GF-D8 (cell line): ENCODE measurements at places on chromosomes 13 and 19.

DNA sequence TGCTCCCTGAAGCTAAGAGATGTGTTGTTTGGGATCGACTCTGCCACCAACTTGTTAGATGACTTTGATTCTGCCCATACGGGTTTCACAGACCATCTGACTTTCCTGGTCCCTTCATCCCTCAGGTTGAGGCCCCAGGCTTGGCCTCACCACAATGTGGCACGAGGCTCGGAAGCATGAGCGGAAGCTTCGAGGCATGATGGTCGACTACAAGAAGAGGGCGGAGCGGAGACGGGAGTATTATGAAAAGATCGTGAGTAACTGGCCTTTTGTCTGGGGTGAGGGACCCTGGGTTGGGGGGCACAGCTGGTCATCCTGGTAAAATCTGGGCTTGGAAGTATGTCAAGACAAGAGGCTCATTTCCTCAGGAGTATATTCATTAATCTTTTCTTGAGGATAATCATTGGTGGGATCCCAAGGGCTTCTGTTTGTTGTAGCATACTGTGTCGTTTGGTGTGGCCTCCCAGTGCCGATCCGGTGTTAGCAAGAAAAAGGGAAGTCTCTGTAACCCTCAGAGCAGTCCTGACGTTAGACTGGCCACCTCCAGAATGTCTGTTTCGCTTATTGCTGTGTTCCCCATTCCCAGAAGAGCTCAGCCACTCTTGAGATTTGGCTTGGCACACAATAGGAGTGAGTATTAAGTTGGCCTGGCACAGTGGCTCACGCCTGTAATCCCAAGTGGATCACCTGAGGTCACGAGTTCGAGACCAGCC lies 1.4 kb downstream of the CLASRP start:
- DNase-seq = no peak

DNA sequence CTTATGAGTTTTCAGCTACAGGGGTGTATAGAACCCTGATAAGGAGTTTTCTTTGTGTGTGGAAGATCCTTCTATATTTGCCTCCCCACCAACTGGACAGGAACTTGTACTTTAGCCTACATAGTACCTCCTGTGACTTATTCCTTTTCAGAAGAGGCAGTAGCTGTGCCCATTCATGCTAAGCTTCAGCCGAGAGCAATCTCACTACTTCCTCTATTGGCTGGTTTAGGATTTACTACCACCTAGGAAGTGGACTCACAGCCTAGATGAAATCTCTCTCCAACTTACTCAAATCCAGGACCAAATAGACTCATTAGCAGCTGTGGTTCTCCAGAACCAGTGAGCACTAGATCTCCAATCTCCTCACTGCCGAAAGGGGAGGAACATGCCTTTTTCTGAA lies 2.3 kb upstream of the REX1BD start:
- peak; percentile 39 for DNase-seq

DNA sequence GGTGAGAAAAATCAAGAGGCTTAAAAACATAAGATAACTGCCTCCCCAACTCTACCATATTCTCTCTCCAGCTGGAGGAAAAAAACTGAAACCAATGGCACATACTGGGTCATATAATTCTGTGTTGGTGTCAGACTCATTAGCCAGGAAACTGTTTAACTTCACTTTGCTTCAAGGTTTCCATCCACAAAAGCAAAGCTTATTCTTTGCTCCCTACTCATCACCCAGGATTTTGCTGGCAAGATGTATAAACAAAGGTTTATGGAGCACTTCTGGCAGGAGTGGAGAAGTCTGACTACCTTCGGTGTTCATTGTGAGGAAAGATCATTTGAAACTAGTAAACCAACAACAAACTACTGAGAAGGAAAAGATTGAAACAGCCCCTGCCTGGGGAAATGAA lies 197.5 kb upstream of the SERP2 start:
- no peak for DNase-seq

DNA sequence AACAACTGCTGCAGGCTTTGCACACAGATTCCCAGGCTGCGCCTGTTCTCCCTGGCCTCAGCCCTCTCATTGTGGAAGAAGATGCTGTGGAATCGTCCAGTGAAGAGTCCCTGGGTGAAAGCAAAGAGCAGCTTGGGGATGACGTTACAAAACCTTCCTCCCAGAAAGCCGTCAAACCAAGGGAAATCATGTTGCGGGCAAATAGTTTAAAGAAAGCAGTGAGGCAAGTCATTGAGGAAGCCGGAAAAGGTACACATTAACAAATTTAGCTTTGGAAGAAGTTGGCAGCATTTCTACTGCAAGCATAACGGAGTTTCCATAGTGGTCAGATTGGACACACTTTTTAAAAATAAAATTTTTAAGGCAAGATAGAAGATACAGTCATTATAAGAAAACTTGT lies 82.9 kb upstream of the AKAP11 start:
- no peak for DNase-seq

- no peak for DNase-seq
Observed at GRCh38 chr13:43295825-43296564, 272.6 kb downstream of the DNAJC15 start.

DNA sequence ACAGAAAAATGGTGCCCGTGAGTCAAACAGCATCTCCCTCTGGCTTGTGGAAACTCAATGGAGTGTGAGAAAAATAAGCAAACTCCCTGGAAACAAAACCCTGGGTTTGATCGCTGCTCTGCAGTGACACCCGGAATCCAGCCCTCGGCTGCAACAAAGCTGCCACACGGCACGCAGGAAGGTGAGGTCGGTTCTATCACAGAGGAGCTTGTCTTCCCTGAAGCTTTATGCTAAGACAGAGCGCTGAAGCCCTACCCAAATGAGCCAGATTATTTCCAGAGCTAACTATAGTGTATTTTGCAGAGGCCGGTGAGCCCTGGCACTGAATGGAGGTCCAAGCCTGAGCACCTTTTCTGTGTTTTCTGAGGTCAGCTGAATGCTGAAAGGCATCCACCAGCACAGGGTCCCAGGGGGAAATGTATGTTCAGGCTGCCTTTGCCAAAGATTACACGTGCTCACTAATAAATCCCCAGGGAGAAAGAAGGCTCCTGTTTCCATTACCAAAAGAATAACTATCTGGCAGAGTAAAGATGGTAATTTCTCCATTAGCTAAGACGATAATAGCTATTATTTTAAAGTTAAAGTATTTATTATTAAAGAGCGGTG lies 77.8 kb downstream of the TSHZ3 start:
- DNase-seq = no peak

GRCh38 chr19:35644987-35645679 lies 3.0 kb upstream of the COX6B1 start:
- DNase-seq = no peak

GRCh38 chr19:18153556-18154134 lies 682 bp downstream of the PIK3R2 start:
- DNase-seq = no peak

DNA sequence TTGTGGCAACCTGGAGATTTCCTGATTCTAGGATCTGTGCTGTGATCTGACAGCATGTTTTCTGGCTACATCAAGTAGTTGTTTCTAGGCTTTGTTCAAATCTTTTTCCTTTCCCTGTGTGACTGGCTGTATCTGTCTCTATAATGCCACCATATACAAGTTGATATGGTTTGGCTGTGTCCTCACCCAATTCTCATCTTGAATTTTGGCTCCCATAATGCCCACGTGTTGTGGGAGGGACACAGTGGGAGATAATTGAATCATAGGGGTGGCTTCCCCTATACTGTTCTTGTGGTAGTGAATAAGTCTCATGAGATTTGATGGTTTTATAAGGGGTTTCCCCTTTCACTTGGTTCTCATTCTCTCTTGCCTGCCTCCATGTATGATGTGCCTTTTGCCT lies 24.6 kb upstream of the CLDN10 start:
- no peak for DNase-seq

GRCh38 chr13:32284927-32285632 lies 30.1 kb downstream of the ZAR1L start:
- no peak for DNase-seq

GRCh38 chr13:54210397-54211049 lies 1181.9 kb downstream of the OLFM4 start:
- peak; percentile 20 for DNase-seq

DNA sequence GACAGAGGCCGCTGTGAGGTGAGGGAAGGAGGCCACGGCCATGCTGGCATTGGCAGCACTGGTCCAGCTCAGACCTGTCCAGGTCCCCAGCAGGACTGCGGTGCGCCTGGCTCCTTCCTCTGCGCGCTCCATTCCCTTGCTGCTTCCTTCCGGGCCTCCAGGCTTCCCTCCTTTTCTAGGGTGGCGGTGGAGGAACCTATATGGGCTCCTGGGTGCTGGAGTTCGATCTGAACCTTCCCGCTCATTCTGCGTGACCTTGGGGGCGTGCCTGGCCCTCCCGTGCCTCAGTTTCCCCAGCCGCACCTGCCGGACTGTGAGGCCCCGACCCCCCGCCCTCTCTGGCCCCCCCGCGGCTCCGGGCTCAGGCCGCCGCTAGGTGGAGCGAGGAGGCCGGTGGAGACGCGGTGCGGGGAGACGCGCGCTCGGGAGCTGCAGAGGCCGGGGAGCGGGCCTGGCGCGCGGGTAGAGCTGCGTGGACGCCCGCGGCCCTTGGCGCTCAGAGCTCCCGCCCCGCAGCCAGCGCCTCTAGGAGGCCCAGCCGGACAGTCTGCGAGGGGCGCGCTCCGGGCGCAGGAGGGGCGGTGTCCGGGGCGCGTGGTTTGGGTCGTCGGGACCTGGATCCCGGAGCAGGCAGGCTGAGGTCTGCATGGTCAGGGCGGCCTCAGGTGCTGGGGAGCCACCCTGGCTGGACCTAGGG lies 29.9 kb downstream of the EFNA2 start:
- peak; percentile 9 for DNase-seq

GRCh38 chr13:93227280-93227877 lies 772 bp downstream of the GPC6 start:
- DNase-seq = no peak

DNA sequence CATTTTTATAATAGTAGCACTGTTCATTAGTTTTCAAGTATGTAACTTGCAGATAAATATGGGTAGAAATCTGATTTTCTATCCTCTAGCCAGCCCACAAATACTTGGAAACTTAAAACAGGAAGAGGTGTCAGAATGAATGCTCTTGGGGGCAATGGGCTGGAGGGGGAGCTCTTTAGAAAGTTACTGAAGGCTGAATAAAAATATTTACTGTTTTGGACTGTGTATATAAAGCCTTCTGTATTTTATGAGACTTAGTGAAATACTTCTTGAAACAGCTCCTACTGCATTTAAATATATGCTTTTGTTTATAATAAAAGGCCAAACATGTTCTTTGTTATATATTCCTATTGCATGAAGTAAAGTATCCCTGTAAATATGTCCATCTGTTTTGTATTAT lies 138.8 kb downstream of the RGCC start:
- DNase-seq = no peak

- DNase-seq = peak; percentile 90
Observed at GRCh38 chr13:48161530-48162179, 66.8 kb upstream of the MED4 start.
